ENCODE measurements at places on chromosomes 4 and X.

DNA sequence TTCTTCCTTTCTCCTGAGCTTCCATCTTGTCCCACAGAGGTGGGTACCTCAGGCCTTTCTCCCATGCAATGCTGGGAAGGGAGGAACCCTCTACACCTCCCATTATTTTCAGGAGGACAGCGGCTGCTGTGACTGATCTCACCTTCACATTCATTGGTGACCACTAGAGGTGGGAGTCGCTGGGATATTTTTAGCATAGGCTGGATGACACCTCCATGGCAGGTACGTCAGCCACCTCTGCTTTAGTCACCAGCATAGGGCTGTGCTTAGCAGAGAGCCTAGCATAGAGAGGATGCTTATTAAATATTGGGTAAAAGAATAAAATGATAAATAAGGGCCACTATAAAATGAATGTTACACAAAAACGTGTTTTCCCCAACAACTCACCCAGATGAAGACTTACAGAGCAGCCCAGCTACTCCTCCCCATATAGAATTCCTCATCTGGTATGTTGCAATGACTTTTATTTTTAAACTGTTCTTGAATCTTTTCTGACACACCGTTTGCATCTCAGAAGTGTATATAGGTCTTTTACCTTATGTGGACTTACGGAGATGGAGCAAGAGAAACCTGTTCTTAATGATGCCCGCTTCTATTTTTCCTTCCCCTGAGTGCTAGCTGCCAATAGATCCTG, 60.9 kb upstream of the SORBS2 start:
- no peak for DNase-seq

DNA sequence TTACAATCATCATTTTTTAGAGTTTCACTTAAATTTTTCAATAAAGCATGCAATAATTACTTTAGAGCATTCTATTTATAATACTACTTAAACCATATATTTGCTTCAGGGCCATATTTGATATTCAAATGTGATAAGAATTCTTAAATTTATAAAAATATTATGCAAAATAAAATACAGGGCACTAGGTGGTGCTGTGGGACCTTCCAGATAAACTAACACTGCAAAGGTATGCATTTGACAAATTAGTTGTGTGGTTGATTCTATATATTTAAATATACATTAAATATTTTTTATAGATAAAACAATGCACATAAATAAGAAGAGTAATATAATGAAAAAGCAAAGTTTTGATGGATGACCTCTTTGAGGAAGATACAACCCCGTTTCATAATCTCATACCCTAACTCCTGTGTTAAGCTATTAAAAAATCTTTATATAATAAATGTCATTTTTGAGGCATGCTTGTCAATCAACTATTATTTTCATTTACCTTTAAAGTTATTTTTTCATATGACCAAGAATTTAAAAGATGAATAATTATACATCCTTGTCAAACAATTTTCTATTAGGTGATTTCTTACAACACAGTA, 128.4 kb downstream of the REELD1 start:
- DNase-seq, result no peak

- DNase-seq, result no peak
Measured at GRCh38 chrX:151151665-151152267, 24.6 kb upstream of the GPR50 start.

- no peak for DNase-seq
Measured at GRCh38 chr4:48078425-48078824, 55.6 kb downstream of the TXK start.

DNA sequence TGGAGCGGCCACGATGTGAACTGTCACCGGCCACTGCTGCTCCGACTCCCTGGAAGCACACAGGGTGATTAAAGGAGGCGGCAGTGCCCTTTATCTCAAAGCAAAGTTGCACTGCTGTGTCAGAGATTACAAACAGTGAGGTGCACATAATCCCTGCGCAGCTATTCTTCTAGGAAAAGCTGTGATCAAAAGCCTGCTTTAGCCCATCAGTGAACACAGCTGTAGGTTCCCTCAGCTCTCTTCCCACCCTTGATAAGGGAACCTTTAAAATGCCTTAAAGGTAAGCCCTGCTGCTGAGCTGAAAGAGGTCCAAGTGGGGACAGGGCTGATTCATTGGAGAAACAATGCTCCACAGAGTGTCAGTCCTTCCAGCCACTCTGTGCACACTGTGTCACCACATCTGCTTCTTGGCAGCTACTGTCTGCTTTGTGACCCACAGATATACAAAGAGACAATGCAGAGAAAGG, 127.6 kb downstream of the EIF4E start:
- no peak for DNase-seq

Measured in urinary bladder (tissue), 4 donors.